ENCODE measurements at places on chromosomes 13 and 19.

- no peak for DNase-seq
Measured at GRCh38 chr13:44158098-44158521, 215.5 kb upstream of the SERP2 start.

- no peak for DNase-seq
Measured at GRCh38 chr13:30985637-30986205, 53.3 kb downstream of the TEX26 start.

- DNase-seq: no peak
Measured at GRCh38 chr19:4814625-4815425, 16.7 kb downstream of the TICAM1 start.

GRCh38 chr13:46861959-46862358, 34.9 kb downstream of the HTR2A start:
- no peak for DNase-seq

- DNase-seq: peak; percentile 72
Measured at GRCh38 chr19:21586311-21587116, 81.1 kb downstream of the ZNF429 start.

- peak; percentile 92 for DNase-seq
Measured at GRCh38 chr13:26529441-26529840, 28.0 kb upstream of the WASF3 start.

- peak; percentile 93 for DNase-seq
Measured at GRCh38 chr19:48836089-48837017, at the start of gene HSD17B14. Gene HSD17B14, minus strand, starts transcription at chr19:48836491. Its CDS starts 80 bp downstream, at chr19:48836411.

GRCh38 chr13:44300895-44301638, 72.6 kb upstream of the SERP2 start:
- no peak for DNase-seq

- no peak for DNase-seq
Measured at GRCh38 chr19:16252459-16253205, 54.9 kb downstream of the AP1M1 start.

- DNase-seq: no peak
Measured at GRCh38 chr13:48333976-48334375, 30.4 kb downstream of the RB1 start.
